ENCODE measurements at places on chromosomes 5 and 9. TPM values are rescaled to one million over a fixed set of nuclear protein-coding genes. Genes with fewer than 3 reads are reported as not detected.

Gene CCDC107
- 11.7 TPM for total RNA-seq

Gene EIF4E1B
- not detected for total RNA-seq

Gene SLCO6A1
- total RNA-seq: not detected

Gene ARPC5L
- total RNA-seq: 11.0 TPM

Gene SPATA31D4
- not detected for total RNA-seq

Gene TLE4
- 7.3 TPM for total RNA-seq

Gene RXFP3
- total RNA-seq: not detected

Gene PTPN3
- total RNA-seq: 0.17 TPM

Gene FAM221B
- total RNA-seq: not detected

Measured in bronchial smooth muscle cell (primary cell).